ENCODE measurements at places on chromosomes 16 and 17. TPM values are rescaled to one million over a fixed set of nuclear protein-coding genes. Genes with fewer than 3 reads are reported as not detected.

GRCh38 chr16:53069772-53070171 lies 15.0 kb downstream of the CHD9 start:
- no peak for DNase-seq

- peak; percentile 89 for DNase-seq
Measured at GRCh38 chr17:78484271-78485246, 92.6 kb downstream of the DNAH17 start.

DNA sequence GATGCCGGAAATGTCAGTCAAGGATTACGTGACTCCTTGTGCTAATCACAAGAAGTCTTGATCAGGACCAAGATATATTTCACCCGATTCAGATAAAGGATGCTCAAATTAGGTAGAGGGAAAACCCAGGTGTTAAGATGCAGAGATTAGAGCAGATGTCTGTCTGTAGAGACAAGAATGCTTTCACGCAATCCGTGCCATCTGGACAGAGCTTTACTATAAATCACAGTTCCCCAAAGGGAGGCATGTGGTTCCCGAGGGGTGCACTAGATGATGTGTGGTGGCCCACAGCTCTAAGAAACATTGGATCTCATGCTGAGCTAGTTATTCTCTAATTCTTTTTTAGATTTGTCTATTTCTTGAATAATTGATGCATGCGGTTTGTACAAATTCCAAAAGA lies 9.8 kb upstream of the MAP3K14 start:
- DNase-seq, result peak; percentile 14

- no peak for DNase-seq
Measured at GRCh38 chr16:83955218-83956130, 2.4 kb downstream of the OSGIN1 start.

DNA sequence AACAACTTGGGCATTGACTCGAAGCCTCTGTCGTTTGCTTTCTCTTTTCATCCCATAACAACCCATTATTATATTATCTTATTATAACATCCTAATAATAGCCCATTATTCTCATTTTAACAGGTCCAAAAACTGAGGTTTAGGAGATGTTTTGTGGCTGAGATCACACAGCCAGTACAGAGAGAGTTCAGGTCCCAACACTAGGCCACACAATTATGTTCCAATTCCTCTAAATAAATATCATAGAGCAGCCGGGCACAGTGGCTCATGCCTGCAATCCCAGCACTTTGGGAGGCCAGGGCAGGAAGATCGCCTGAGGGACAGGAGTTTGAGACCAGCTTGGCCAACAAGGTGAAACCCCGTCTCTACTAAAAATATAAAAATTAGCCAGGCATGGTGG lies 40.3 kb upstream of the KIFC3 start:
- DNase-seq, result no peak

DNA sequence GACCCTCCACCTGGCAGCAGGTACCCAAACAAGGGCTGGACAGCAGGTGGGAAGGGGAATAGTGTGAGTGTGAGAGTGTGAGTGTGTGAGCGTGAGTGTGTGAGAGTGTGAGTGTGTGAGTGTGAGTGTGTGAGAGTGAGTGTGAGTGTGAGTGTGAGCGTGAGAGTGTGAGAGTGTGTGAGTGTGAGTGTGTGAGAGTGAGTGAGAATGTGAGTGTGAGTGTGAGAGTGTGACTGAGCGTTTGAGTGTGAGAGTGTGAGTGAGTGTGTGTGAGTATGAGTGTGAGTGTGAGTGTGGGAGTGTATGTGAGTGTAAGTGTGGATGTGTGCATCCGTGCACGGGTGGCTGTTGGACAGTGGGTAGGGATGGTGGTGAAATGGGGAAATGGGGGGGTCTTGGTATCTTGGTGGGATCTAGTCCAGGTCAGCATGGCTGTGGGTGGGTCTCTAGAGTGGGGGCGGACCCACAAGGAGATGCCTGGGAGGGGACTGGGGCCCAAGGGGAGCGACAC lies 408 bp downstream of the ADGRG1 start:
- DNase-seq, result no peak

The CACNG5 gene
- 1.2 TPM for total RNA-seq

The C16orf89 gene
- 2.0 TPM for total RNA-seq
